ENCODE measurements at places on chromosomes 2 and 18.

- no peak for DNase-seq
Measured at GRCh38 chr18:12628706-12629702, 28.9 kb downstream of the SPIRE1 start.

- DNase-seq: no peak
Measured at GRCh38 chr2:240123821-240124650, 12.1 kb downstream of the COPS9 start.

- DNase-seq: no peak
Measured at GRCh38 chr18:8858888-8859511, 153.6 kb downstream of the MTCL1 start.

DNA sequence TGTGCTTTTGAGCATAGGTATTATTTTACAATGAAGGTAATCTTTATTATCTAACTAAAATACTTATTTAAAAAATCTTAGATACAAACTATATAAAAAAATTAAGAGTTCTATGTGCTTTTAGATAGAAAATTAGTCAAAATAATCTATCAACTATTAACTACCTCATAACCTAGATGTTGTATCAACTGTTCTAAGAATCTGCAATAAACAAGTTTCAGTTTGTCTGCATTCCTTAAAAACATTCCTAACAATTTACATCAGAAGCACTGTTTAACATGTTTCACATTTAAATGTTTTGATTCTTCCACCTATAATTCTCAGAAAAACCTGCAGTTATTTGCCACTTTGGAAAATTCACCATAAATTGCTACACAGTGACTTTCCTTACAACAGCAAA is 33.3 kb downstream of the NDUFS1 start:
- no peak for DNase-seq

DNA sequence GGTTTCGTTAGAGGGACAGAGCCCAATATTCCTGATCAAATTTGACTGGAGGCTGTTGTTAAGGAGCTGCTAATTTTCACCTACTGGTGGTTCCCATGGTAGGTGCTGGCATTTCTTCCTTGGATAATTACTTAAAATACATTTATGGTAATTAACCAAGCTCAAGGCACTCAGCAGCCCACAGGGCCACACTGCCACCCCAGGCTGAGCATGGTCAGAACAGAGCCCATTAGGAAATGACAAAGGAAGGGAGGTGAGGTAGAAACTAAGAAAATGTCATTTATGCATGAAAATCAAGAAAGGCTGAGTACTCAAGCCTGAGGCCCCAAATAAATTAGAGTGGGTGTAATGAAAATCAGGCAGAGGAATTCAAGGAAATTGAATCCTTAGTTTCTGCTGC is 510.2 kb upstream of the GYPC start:
- no peak for DNase-seq

DNA sequence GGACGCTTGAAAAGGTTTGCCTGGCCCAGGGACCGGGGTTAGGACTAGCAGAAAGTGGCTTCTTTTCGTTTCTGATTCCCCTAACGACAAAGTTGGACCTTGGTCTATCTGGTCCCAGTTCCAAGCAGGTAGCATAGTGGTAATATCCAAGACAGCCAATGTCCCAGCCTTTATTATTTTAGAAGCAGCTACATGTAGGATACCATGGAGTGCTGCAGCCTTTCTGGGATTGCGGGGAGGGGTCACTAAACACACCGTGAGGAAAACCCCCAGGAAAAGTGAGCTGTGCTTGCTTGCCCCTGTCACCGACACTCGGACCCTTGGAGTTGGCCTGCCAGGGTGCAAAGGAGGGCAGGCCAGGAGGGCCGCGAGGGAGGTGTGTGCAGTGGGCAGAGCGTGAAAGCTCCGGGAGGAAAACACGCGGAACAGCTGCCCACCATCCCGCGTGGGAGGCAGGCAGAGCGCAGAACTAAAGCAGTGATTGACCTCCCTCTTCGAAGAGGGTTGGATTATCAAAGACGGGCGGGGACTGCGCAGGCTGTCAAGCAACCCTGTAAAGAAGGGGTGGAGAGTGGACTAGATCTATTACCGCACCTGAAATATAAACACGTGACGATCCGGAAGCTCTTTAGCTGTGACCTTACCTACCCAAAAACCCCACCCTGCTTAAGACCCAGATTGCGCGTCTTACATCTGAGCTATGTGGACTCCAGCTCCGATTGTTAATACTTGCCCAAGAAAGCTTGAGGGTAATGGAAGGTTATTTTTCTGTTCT is 624 bp upstream of the MAP4K3 start:
- no peak for DNase-seq

DNA sequence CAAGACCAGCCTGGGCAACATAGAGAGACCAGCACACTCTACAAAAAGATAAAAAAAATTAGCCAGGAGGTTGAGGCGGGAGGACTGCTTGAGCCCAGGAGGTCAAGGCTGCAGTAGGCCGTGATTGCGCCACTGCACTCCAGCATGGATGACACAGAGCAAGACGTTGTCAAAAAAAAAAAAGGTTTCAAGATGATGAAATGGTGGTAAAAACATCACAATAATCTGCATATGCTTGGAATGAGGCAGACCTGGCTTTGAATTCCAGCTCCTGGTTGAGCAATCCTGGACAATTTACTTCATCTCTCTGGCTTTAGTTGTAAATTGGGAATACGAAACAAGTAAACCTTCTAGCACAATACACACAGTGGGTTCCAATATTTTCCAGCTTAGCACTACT is 24.1 kb downstream of the USP40 start:
- no peak for DNase-seq

GRCh38 chr2:85234868-85235267 is 92.9 kb downstream of the TGOLN2 start:
- no peak for DNase-seq

DNA sequence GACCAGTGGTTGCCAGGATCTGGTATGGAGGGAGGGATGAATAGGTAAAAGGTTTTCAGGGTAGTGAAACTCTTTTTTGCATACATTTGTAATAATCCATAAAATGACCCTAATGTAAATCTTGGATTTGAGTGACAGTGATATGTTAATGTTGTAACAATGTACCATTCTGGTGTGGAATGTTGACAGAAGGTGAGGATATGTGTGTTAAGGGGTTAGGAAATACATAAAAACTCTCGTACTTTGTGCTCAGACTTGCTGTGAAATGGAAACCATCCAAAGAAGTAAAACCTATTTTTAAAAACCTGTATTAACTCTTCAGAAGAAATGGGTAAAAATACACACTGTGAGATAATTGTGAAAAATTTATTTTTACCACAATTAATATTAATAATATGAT is 66.2 kb downstream of the SYT4 start:
- DNase-seq: no peak

- DNase-seq: no peak
Measured at GRCh38 chr18:74519320-74520095, 14.8 kb upstream of the CNDP1 start.

DNA sequence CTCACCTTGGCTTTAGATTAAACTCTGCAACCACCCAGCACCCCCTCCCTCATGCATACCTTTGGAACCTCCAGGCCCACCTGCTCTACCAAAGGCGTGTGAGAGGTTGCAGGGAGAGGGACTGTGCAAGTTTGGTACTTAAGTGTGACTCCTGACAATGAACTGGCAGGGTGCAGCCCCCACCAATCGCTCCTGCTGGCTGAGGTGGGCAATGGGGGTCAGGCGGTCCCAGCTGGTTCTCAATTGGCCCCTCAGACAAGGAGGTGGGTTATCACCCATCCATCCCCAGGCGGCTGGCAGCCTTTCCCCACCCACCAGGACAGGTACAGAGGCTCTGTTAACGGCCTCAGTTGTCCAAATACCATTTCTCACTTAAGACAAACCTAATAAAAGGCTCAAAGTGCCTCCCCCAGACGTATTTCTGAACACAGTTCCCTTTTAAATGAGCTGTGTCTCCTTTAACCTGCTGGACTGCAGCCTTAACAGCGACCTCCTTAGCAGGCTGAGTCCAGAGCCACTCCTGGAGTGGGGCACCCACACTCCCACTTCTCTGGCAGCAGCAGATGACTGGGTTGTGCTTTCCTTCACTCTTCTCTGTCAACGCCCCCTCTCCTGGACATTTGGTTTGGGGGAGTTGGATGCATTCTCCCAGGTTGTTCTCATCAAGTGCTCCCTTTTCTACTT is 169.2 kb upstream of the SMAD2 start:
- no peak for DNase-seq

DNA sequence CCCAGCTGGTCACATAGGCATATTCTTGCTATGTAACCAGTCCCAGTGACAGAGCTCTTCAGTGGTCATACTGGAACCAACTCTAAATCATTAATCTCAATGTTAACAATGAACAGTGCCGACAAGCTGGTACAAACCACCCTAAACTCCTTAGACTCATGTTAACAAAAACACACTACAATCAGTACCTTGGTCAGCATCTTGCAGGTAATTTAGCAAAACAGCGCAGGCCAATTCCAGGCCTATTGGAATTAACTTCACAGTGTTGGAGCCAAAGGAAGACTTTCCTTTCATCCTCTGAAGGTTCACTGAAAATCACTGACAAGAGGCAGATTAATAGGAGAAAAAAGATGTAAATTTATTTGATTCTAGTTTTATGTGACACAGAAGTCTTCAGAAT is 396.4 kb downstream of the PIK3C3 start:
- DNase-seq: no peak

DNA sequence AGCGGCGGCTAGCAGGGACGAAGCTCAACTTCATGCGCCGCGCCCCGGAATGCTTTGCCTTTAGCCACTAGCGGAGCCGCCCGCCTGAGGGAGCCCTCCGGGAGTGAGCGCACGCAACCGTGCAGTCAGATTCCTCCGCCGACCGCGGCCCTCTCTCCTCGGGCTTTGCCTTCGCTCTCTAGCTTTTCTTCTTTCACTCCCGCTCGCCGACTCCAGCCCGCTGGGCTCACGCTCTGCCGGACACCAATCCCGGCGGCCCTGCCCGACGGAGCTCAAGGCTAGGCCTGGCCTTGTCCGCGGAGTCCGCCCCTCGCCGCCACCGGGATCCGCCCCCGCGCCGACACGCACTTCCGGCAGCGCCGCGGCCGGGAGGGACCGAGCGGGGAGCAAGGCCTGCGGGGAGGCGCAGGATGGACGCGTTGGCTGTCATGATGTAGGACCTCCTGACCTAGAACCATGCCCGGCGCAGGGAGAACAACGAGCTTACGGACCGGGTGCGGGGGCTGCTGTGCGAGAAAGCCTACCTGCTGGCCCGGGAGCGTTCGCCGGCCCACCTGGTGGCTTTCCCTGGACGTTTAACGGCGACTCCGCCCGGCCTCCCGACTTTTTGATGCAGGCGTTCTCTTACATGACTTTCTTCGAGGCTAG is 40.8 kb upstream of the AKAIN1 start:
- DNase-seq: peak; percentile 88

DNA sequence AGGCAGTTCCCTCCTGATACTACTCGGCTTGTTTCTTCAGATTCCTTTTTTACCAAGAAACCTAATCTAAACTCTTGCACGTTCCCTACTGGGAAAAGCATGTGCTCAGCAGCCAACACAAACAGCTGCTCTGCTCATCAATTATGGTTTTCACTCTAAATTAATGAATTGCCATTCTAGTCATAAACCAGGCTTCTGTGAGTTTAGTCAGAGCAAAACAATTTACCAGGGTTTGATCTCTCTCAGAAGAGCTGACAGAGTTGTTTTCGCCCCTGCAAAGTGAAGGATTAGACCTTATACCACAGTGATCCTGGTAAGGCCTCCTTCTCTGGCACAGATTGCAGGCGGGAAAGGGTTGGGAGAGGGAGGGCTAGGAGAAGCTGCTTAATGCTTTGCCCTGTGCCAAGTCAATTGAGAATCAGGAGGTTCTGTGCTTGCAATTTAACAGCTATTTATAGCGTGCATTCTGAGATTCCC is 57.2 kb downstream of the REEP1 start:
- no peak for DNase-seq

GRCh38 chr2:190450363-190450762 is 42.2 kb downstream of the MFSD6 start:
- DNase-seq: no peak

DNA sequence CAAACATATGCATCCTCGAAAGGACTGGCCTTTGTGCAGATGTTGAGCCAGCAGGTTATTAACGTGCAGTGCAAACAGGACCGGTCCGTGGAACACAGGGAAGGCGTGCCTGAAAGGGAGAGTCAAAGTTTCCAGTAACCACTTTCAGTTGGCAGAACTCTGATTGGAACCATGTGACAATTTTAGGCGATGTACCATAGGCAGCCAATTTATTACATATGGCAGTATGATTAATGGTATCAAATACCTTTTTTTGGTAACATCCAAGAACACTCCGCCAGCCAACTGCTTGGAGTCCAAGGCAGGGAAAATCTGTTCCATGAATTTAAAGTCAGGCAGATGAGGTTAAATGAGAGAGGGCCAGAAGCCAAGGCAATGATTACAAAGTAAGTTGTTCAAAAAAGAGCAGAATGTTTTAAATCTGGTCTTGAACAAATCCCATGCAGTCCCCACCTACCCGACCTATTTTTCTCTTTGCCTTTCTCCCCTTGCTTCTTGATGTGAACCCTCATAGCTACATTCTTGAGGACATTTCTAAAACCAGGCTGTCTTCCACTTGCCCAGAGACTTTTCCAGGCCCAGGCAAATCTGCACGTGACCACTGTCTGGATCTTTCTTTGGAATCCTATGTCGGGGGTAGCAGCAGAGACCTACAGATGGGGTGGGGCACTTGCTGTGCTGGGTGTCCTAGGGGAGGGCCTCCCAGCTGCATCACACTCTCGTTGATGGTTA is 351.7 kb downstream of the HRH4 start:
- no peak for DNase-seq

DNA sequence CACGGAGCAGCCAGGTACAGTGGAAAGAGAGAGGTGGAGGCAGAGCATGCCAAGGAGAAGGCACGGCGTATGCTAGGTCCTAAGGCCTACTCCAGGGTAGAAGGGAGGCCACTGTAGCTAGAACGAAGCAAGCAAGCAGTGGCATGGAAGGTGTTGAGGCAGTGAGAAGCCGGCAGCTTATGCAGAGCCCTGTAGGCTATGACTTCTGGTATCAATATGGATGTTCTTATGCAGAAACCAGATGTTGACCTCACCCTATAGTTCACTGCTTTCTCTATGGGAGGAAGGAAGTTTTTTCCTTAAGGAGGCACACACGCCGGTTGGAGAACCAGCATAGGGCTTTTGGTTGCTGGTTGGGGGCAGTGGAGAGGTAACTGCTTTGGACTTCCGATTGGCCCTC is 6.1 kb downstream of the MGAT5 start:
- DNase-seq: no peak

GRCh38 chr2:120910956-120911951 is 175.6 kb downstream of the GLI2 start:
- DNase-seq: no peak

DNA sequence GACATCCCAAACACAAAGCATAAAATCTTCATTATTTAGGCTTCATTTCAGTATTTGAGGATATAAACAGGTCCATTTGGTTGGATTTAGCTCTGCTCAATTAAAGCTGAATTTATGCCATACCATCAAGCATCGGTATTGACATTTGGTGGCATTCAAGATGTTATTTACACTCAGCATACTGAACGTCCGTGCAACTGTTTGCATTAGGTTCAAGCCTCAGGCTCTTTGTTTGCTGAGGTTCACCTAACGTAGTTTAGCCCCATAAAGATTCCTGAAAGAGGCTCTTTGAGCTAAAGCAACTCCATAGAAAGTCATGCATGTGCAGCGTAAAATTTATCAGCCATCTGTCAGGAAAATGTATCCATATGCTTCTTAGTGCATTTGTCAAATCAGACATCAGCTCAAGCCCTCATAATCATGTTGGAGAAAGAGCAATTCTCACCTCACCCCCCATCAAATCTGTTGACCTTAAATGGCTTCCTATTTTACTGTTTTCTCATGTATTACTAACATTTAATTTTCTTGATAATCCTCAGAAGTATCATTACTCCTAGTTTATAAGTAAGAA is 366.9 kb downstream of the EPHA4 start:
- no peak for DNase-seq
